ENCODE measurements at places on chromosomes 7 and 10. TPM values are rescaled to one million over a fixed set of nuclear protein-coding genes. Genes with fewer than 3 reads are reported as not detected.

GRCh38 chr10:1558906-1559305 lies 178.4 kb downstream of the ADARB2 start:
- DNase-seq, result no peak

DNA sequence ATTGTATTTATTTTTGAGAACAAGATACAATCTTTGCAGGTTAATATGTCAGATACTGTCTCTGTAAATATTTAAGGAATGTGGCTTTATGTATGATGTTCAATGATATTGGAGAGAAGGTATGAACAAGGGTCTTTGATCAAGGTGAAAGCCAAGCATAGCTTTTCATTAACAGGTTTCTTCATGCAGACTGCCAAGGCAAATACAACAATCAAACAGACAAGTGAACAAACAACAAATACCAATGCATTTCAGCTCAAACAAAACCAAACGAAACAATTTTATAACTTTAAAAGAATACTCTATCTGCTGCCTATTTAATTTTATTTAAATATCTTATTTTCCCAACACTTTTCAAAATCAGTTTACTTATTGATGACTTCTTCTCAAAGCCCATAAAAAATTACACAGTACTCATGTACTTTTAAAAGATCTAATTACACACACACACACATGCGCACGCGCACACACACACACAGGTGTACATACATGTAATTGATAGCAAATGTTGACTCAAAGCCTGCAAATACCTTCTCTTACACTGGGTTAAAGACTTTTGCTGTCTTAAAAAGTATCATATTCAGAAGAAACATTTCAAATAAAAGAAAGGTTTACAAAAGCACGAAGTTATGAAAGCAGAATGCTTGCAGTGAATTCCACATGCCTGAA lies 201.1 kb upstream of the CCDC6 start:
- DNase-seq, result no peak

Gene IDI2
- polyA plus RNA-seq, result not detected

Gene ZNF804B
- polyA plus RNA-seq, result 0.20 TPM

DNA sequence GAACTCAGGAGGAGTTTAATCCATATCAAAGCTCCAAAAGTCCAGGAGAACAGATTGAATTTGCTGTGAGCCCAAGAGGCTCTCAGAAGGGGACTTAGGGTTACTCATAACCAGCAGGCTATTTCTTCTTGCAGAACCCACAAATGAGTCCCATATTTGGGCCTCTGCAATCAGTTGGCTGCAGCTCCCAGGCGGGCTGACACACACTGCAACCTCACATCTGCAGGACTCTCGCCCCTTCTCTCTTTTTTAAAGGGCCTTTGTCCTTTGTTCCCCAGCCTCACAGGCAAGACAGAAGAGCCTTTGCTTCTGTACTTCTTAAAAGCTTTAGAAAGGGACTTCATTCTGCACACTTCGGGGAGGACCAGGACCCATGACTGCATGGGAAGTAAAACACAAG lies 26.7 kb downstream of the CREB3L2 start:
- no peak for DNase-seq

GRCh38 chr7:1572111-1572822 lies 2.4 kb upstream of the PSMG3 start:
- DNase-seq, result no peak

DNA sequence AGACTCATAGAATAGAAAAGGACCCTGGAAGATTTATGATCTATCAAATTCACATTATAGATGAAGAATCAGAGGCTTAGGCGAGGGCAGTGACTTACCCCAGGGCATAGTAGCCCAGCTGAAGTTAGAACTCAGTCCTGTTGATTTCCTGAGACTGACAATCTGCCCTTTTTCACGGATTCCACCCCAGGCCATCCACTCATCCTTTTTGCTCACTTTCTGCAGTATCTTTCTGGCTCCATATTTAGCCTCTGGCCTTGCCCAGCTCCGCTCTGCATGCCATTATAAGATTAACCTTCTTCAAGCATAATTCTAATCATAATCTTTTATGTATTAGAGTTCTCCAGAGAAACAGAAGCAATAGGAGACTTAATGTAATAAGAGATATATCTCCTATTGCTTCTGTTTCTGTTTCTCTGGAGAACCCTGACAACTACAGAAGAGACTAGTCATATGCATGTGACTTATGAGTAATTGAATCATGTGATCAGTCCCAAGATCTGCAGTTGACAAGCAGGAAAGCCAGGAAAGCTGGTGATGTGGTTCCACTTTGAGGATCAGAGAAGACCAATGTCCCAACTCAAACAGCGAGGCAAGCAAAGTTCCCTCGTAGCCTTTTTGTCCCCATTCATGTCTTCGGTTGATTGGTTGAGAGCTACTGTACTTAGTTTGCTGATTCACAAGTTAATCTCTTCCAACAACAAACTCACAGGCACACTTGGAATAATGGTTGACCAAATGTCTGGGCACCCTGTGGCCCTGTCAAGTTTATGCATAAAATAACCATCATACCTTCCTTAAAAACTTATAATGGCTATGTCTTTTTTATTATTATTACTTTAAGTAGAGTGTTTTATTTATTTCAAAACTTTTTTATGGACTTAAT lies 412.1 kb downstream of the SUGCT start:
- DNase-seq, result no peak

- no peak for DNase-seq
Measured at GRCh38 chr7:113912876-113913275, 5.9 kb downstream of the PPP1R3A start.

- DNase-seq, result no peak
Measured at GRCh38 chr10:91884536-91884935, 24.8 kb downstream of the FGFBP3 start.

Gene PPRC1
- 31.9 TPM for polyA plus RNA-seq
